SW480 (cell line): ENCODE measurements at places on chromosomes 4 and X.

DNA sequence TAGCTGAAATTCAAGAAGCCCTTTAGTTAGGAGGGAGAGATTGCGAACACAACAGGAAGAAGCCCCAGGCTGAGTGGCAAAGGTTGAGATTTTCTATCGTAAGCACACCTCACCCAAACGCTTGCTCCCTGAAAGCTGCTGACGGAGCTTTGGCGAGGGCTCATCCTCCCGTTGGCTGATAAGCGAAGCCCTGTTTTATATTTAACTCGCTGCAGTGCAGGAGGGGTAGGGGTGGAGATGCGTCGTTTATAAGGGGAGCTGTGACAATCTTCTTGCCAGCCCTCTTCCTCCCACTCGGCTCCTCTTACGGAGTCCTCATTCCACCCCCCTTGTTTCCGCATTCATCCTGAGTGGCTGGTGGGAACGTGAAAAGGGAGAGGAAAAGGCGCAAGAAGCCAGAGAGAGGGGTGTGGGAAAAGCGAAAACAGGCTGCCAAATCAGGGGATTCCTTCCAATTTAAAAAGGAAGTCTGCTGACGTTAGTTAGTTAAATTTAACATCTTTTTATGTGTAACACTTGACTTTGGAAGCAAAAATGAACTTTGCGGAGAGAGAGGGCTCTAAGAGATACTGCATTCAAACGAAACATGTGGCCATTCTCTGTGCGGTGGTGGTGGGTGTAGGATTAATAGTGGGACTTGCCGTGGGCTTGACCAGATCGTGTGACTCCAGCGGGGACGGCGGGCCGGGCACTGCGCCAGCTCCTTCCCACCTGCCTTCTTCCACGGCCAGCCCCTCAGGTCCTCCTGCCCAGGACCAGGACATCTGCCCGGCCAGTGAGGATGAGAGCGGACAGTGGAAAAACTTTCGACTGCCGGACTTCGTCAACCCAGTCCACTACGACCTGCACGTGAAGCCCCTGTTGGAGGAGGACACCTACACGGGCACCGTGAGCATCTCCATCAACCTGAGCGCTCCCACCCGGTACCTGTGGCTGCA lies at the start of gene ENPEP:
TSS of gene ENPEP (plus strand) at position 275 of the 938 bp plus-strand sequence. CDS start at position 535, 260 bp downstream.
- DNase-seq, result no peak

GRCh38 chrX:48496660-48497059 lies 12.1 kb upstream of the PORCN start:
- peak; percentile 28 for DNase-seq

DNA sequence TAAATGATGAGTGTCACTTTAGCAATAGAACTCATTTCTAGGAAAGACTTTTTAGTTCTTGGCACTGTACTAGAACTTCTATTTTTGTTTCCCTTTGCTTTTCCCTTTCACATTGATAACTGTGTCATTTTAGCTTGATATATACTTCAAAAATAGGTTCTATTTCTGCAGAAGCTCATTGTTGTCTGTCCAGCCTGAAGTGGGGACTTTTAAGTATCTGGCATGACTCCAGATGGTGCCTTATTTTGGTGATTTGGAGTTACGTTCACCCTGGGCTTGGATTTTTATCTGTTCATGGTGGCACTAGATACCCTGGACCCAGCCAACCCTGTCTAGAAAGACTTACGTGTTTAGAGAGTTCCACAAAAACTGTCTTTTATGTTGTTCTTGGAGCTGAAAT lies 3.4 kb downstream of the ABHD18 start:
- DNase-seq, result no peak

DNA sequence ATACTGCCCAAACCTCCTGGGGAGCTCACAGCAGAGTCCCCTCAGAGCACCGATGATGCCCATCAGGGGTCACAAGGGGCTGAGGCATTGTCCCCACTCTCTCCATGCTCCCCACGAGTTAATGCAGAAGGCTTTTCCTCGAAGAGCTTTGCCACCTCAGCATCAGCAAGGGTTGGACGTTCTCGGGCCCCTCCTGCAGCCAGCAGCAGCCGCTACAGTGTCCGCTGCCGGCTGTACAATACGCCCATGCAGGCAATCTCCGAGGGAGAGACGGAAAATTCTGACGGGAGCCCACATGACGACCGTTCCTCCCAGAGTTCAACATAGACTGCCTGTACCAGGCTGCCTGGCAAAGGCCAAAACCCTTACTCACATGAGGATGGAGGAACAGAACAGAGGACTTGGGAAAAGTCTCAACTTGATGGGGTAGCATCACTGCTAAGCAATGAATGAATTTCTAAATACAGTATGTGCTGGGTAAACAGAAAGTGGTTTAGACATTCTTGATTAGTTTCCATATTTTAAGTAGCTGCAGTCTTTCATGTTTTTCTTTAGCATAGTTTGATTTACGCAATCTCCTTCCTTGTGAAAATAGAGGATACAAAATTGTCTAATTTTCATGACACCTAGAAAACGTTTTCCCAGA lies 5.0 kb upstream of the SCML1 start:
- DNase-seq, result no peak

GRCh38 chr4:24210332-24210902 lies 320.6 kb upstream of the PPARGC1A start:
- DNase-seq, result no peak

DNA sequence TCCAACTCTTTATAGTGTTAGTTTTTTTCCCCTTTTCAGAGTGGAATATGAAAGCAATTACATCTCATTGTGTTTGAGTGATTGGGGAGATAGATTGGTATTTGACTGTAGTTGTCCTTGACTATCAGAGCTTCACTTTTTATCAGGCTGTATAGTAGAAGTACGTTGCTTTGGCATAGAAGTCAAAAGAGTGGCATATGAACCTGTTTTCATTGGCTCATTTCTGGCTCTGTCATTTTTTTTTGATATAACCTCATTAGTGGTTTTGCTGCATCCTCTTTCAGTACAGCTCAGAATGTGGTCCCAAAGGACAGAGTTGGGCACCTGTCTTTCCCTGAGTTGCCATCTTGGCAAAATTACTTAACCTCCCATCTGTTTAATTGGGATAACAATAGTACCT lies 1.4 kb downstream of the TMA16 start:
- DNase-seq, result peak; percentile 5

DNA sequence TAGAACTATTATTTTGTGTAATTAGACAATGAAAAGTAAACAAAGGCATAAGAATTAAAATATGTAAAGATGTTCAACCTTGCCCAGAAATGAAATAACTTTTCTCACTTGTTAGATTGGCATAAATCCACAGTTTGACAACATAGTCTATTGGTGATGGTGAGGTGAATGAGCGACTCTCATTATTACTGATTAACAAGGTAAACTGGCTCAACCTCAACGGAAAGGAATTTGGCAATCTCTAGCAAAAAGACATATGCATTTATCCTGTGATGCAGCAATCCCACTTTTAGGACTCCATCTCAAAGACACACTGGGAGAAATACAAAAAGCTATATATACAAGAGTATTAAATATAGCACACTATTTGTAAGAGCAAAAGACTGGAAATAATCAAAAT lies 22.3 kb downstream of the UBA6 start:
- no peak for DNase-seq

GRCh38 chr4:8097721-8098345 lies 60.8 kb downstream of the ABLIM2 start:
- DNase-seq, result no peak

DNA sequence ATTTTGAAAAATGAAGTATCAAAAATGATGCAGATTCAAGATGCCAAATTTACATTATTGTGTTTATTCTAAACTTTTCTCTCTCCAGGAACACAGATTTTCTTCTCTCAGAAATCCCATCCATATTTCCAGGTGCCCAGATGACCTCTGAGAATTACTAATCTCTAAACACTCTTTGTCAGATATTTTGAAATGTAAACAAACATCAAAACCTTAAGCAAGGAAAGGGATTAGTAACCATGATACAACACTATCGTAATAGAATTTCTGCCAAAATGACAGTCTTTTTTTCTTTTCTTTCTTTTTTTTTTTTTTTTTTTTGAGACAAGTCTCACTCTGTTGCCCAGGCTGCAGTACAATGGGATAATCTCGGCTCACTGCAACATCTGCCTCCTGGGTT lies 76.7 kb downstream of the PDS5A start:
- DNase-seq, result no peak

DNA sequence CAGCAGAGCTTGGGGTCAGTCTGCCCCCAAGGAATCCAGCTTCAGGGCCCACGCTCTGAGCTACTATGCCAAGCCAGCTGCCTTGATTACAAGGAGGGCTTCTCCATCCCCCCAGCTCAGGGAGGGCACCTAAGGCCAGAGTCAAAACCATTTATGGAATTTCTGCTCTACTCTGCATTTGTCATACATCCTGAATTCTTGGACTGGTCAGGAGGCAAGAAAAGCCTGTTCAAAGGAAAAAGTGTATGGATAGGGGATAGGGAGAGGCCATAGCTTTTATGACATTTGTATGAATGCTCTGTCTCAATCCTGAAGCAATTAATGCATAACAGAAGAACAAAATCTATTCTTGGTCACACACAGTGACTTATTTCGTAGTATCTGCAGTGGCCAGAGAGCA lies 32.2 kb downstream of the EDNRA start:
- no peak for DNase-seq

GRCh38 chr4:110197529-110198042 lies 829 bp downstream of the ELOVL6 start:
- DNase-seq, result peak; percentile 36

DNA sequence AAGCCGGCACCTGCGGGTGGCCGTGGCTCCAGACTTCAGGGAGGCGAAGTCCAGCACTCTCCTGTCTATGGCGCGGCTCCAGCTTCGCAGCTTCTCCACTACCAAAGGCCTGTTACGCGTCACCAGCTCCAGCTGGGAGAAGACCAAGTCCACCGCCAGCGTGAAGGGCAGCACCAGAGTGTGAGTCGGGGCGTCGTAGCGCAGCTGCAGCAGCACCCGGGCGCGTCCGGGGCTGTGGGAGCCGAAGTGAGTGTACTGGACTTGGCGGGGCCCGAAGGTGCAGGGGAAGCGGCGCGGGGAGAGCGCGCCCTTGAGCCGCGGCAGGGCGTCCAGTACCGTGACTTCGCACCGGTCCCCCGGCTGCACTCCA lies 444 bp downstream of the FREM3 start:
- DNase-seq, result no peak

- DNase-seq, result peak; percentile 55
Measured at GRCh38 chr4:2803624-2804448, 11.0 kb downstream of the SH3BP2 start.

GRCh38 chr4:74635074-74635473 lies 159.2 kb downstream of the BTC start:
- DNase-seq, result no peak

DNA sequence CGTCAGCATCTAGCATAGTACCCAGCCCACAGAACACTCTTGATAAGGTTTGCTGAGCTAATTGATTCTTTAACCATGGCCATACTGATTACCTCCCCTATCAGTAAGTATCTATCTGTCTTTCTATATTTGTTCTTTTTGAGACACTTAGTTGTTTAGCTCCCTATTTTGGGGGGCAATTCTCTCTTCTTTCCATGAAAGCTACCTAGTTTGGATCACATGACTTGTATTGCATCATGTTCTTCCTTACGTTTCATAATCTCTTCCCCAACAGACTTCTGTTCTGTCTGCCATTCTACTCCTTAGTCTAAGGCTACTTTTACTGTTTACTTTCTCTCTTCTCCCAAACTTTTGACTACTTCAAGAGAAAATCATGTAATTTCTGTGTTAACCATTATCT lies 39.0 kb downstream of the TBC1D19 start:
- no peak for DNase-seq

GRCh38 chr4:74583757-74584156 lies 138.8 kb downstream of the AREG start:
- DNase-seq, result no peak

DNA sequence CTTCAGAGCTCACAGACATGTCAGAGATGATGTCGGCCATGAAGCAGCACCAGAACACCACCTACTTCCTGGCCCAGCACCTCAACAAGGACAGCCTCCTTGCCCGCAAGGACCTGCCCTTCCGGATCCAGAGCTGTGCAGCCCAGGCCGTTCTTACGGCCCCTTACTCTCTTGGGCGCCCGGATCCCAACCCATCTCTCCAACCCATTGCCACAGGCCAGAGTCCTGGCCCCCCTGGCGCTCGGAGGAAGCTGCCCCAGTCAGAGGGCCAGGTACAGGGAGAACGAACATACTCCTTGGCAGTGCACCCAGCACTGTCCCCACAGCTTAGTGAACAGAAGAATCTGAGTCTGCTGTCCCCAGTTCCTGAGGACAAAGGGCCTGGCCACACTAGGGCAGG lies 27.9 kb upstream of the PRPS1 start:
- DNase-seq, result no peak

DNA sequence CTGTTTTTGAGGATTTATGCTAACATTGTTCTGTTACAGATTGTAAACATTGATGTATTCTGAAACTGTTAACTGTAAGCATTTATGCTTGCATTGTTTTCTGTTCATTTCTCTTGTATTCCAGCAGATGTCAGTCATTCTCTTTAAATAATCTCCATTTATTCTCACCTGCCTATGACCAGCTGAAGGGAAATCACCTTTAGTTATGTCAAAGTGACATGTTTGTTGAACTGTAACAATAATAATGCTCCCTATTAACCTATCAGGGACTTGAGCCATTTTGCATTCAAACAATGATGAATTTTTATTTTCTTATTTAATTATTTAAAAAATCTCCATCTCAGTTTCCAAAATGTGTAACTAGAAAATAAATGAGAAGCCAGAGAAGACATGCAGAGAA lies 58.0 kb downstream of the SPCS3 start:
- DNase-seq, result peak; percentile 62

DNA sequence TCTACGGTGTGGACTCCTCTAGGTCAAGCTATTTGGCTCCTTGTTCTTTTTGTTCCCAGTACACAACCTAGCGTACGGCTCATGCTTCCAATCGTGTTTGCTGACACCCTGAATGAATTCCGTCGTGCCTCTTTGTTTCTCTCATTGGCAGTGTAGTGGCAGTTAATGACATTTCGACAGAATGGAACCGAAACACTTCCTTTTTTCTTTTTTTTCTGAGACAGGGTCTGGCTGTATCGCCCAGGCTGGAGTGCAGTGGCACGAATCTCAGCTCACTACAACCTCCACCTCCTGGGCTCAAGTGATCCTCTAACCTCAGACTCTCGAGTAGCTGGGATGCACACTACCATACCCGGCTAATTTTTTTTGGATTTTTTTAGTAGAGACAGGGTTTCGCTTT lies 113.3 kb upstream of the ATP6AP2 start:
- no peak for DNase-seq

DNA sequence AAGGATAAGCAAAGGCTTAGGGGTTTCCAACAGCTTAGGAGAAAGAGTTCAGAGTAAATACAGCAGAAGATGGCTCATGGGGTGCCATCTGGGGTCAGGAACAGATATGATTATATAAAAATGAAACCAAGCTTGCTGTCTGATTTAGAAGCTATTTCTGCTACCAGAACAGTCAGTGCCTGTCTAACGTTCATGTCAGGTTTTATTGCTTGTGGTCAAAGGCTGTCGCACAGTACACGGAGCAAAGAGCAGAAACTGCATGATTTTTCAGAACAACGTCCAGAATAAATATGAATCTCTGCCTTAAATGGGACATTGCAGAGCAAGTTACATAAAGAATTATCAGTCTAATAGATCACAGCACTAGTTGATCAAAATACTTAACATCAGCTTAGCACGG lies 17.4 kb downstream of the CETN2 start:
- DNase-seq, result no peak

- DNase-seq, result peak; percentile 71
Measured at GRCh38 chr4:140427106-140427918, at the start of gene CLGN. Gene CLGN, minus strand, starts transcription at chr4:140427648. Its CDS starts 14,570 bp downstream, at chr4:140413078.

- DNase-seq, result no peak
Measured at GRCh38 chr4:113588895-113589668, 172.5 kb downstream of the CAMK2D start.
